ENCODE measurements at places on chromosomes 5 and 9. TPM values are rescaled to one million over a fixed set of nuclear protein-coding genes. Genes with fewer than 3 reads are reported as not detected.

Gene HEMGN
- total RNA-seq, result not detected

Gene TXNDC8
- not detected for total RNA-seq

Gene GPRIN1
- total RNA-seq, result 8.7 TPM

Gene TMC1
- total RNA-seq, result 0.74 TPM

Gene HAND1
- not detected for total RNA-seq

Gene PPP3R2
- total RNA-seq, result not detected

Gene SHOC1
- total RNA-seq, result not detected

Gene ENC1
- total RNA-seq, result 26.2 TPM

Gene CDH9
- not detected for total RNA-seq

Gene ADAMTS13
- total RNA-seq, result 0.84 TPM
